AG09319 (cell line): ENCODE measurements at places on chromosomes 11 and 22.

GRCh38 chr11:9613830-9614762 lies 40.6 kb downstream of the WEE1 start:
- DNase-seq = no peak

GRCh38 chr11:115912484-115912945 lies 408.3 kb upstream of the CADM1 start:
- DNase-seq = no peak

DNA sequence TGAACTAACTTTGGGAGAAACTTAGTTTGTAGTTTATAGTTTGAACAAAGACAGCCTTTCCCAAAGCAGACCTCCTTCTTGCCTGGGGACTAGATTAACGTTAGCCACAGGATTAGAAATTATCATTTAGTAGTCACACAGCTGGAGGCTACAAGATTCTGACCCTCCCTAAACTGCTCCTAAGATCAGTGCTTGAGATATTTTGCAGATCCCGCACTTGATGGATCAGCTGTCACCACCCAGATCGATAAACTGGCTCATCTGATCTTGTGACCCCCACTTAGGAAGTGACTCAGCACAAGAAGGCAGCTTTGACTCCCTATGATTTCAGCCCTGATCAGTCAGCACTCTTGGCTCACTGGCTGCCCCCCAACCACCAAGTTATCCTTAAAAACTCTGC lies 1.6 kb downstream of the SLC22A24 start:
- no peak for DNase-seq

- DNase-seq = no peak
Observed at GRCh38 chr11:68326334-68327215, 14.2 kb downstream of the LRP5 start.

GRCh38 chr11:95085117-95085816 lies 4.4 kb upstream of the ENDOD1 start:
- DNase-seq = no peak

GRCh38 chr22:45420539-45420938 lies 7.0 kb downstream of the RIBC2 start:
- DNase-seq = no peak

DNA sequence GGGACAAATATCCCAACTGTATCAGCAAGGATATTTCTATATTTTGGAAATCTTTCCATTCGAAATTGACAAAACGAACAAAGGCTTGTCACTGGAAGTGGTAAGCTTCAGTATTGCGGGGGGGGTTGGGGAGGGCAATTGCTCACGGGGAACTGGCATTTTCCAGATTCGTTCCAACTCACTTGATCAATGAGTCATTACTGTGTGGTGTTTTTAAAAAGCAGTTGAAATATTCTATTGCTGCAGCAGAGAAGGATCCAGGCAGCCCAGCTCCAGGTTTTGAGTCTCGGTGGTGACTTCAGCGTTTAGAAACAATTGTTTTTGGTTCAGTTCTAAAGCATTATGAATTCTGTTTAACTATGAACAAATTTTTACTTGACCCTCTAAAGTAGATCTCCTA lies 33.8 kb upstream of the FBLN1 start:
- no peak for DNase-seq

DNA sequence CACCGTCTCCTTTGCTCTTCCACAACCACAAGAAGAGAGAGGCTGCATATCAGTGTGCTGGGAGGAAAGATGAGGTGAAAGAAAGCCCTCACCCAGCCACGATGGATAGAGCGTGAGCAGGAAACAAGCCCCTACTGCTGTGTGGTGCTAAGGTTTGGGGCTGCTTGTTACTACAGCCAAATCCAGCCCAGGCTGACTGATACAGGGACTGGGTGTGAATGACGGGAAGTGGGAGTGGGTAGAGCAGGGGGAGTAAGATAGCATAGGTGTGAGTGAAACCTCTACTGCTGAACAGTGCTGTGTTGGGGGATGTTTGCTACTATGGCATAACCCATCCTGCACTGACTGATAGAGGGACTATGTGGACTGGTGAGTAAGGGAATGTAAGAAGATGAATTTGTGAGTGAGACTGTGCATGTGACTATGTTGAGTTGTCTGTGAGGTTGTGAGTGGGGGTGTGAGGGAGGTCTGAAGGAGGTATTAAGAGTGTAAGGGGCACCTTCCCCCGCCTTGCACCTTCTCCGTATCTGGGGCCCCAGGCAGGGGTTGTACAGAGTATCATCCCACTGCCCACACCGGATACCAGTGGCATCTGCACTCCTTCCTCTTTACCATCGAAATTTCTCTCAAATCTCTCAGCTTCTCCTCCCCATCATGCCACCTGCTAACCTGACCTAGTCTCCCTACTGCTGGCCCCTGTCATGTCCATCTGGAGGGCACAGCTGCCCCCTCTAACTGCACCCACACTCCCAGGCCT lies 91.5 kb downstream of the MN1 start:
- no peak for DNase-seq

- no peak for DNase-seq
Observed at GRCh38 chr22:48438800-48439559, 1388.7 kb downstream of the BRD1 start.

- no peak for DNase-seq
Observed at GRCh38 chr11:27211370-27212127, 151.5 kb downstream of the CCDC34 start.

DNA sequence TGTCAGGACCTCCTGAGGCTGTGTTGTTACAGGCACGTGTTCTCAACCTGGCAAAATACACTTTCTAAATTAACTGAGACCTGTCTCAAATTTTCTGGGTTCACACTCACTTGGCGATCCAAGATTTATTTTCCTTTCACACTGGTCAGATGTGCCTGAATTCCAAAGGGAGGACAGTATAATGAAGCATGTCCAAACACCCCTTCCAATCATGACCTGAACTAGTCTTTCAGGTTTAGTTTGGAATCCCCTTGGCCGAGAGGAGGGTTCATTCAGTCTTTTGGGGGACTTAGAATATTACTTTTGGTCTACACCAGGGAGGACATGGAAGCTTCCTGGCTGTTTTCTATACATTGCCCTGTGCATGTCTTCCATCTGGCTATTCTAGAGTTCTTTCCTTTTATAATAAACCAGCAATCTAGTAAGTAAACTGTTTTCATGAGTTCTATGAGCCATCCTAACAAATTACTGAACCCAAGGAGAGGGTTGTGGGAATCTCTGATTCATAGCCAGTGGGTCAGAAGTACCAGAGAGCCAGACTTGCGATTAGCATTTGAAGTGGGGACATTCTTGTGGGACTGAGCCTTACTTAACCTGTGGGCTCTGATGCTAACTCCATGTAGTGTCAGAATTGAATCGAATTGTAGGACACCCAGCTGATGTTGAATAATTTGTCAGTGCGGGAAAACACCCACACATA lies 14.8 kb upstream of the TMEM216 start:
- DNase-seq = no peak

DNA sequence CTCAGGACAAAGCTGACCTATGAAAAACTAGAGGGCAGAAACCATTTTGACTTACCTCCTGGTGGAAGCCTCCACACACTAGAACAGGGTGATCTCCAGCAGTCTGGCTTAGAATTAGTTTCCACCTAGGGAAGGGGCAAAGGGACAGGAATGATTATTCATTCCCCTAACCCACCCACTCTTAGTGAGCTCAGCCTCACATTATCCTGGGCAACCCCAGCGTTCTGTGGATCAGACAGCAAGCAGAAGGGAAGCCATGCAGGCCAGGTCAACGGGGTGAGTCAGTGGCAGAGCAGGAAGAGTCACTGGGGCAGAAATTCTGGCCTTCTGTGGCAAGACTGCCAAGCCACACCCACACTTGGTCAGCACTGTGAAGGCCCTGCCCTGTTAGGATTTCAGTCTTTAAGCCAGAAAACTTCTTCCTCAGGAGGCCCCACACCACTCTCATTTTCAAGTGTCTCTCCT lies 10.5 kb downstream of the NUMA1 start:
- peak; percentile 60 for DNase-seq

GRCh38 chr11:69636512-69637197 lies 4.3 kb upstream of the CCND1 start:
- peak; percentile 70 for DNase-seq

DNA sequence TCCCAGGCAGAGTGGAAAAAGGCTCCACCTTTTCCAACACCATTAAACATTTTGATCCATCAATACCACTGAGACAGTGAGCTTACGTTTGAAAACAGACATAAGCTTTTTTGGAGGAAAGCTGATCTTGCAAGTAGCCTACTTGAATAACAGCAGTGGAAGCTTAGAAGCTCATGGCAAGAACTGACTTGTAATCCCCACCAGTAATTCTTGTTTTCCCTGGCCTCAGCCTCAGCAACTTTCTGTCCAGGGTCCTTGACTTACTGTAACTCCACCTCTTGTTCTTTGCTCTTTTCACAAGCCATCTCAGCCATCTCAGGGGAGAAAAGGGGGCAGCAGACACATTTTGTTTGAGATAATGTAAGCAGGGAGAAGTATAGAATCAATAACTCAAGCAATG lies 12.3 kb upstream of the MPZL2 start:
- DNase-seq = no peak

DNA sequence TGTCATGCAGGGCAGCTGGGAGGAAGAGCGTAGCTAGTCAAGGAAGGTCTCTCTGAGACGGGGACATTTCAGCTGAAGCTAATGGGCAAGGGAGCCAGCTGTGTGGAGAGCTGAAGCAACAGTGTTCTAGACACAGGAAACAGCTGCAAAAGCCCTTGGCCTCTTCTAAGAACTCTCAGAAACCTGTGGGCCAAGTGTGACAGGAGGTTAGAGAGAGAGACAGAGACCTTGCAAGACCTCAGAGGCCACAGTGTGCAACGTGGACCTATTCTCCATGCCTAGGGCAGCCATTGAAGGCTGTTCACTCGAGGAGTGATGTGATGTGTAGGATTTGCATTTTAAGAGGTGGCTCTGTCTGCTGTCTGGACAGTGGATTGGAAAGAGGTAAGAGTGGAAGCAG lies 48.7 kb upstream of the TNRC6B start:
- no peak for DNase-seq

GRCh38 chr22:45784357-45785277 lies 113.0 kb downstream of the ATXN10 start:
- DNase-seq = no peak

DNA sequence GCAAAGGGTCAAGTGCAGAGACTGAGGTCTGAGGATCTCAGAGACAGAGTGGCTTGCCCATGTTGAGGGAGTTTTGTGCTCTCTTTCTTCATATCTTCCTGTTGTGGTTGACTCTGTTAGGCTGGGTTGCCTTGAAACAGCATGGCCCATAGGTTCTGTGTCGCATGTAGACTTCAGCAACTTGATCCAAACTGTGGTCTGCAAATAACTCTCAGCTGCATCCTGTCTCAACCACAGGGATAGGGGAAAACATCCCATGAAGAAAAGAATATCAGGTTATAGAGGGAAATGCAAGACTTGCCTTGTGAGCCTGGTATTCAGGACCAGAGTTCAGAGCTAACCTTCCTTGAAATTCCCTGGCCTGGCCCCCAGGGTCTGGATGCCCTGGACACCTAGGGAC lies 69.4 kb downstream of the FLI1 start:
- no peak for DNase-seq

DNA sequence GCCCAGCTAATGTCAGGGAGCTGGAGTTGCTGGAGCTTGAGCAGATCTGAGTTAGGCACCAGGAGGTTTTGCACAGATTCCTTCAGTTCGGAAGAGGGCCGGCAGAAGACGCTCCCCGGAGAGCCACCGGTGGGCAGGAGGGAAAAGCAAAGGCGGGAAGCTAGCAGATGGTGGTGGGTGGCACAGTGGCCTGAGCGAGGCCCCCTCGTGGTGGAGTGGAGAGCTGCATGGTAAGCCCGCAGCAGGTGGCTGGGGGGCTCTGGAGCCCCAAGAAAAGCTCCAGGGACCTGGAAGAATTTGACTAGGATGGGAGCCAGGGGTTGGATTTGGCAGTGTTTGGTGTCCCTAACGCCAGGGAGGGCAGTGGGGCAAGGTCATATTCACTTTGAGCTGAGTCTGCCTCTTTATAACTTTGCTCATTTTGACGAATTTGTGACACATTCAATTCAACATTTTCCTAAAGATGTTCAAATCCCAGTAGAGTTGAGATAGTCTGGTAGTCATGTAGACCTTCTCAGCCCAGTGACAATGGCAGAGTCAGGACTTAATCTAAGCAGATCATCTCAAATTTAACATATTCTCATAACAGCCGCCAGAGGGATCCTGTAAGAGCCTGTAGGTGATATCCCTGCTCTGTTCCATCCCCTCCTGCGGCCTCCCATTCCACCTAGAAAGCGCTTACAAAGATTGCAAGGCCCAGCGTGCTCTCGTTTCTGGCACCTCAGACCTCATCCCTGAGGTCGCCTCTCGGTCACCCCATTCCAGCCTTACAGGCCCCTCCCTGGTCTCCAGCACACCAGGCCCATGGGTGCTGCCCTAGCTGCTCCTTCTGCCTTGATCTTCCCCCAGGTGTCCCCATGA lies 57.9 kb downstream of the TRIM29 start:
- DNase-seq = no peak

GRCh38 chr11:62555464-62556107 lies 9.0 kb upstream of the AHNAK start:
- DNase-seq = no peak

DNA sequence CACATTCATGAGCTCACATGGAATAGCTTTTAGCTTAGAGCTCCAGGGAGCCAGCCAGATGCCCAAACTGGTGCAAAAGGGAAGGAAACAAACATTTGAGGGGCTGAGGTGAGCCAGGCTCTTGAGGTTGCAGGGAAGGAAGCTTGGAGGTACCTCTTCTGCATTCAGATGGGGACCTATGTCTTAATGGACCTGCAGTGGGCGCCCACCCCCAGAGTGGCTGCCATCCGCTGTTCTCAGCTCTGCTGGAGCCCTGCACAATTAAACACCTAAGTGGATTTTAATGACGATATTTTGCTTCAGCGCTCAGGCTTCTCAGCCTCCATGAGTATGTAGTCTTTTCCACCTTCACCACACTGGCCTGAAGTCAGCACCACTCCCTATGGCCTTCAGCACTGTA lies 100.8 kb downstream of the LDLRAD3 start:
- DNase-seq = no peak

GRCh38 chr11:92050305-92050704 lies 174.3 kb upstream of the FAT3 start:
- DNase-seq = no peak

GRCh38 chr11:97028836-97029406 lies 639.1 kb downstream of the JRKL start:
- no peak for DNase-seq
